ENCODE measurements at places on chromosomes 16 and 17. TPM values are rescaled to one million over a fixed set of nuclear protein-coding genes. Genes with fewer than 3 reads are reported as not detected.

- no peak overlapping the region for H3K4me3 ChIP-seq
- no peaks in the 10 kb centered on the region for H3K36me3 ChIP-seq
- H3K27me3 ChIP-seq = peaks cover 57% of the 10 kb centered on the region
- no peak overlapping the region for H3K27ac ChIP-seq
- H3K4me1 ChIP-seq = no peaks in the 10 kb centered on the region
Observed at GRCh38 chr16:86515777-86516622, 5.7 kb downstream of the FOXF1 start.

- H3K36me3 ChIP-seq = no peaks in the 10 kb centered on the region
- no peak overlapping the region for H3K4me3 ChIP-seq
- DNase-seq = no peak
- no peaks in the 10 kb centered on the region for H3K27me3 ChIP-seq
- H3K4me1 ChIP-seq = no peaks in the 10 kb centered on the region
Observed at GRCh38 chr16:54510685-54511221, 224.2 kb upstream of the IRX3 start.

SLC13A2 gene
- total RNA-seq = 1.1 TPM

SOX9 gene
- total RNA-seq = 79.3 TPM

VMO1 gene
- total RNA-seq = 3.0 TPM

Data from kidney (tissue), 22 donors.